NCI-H1930 (cell line): ENCODE measurements at places on chromosomes 1 and 21.

- no peak for DNase-seq
Observed at GRCh38 chr1:174788981-174789380, 210.8 kb upstream of the CACYBP start.

DNA sequence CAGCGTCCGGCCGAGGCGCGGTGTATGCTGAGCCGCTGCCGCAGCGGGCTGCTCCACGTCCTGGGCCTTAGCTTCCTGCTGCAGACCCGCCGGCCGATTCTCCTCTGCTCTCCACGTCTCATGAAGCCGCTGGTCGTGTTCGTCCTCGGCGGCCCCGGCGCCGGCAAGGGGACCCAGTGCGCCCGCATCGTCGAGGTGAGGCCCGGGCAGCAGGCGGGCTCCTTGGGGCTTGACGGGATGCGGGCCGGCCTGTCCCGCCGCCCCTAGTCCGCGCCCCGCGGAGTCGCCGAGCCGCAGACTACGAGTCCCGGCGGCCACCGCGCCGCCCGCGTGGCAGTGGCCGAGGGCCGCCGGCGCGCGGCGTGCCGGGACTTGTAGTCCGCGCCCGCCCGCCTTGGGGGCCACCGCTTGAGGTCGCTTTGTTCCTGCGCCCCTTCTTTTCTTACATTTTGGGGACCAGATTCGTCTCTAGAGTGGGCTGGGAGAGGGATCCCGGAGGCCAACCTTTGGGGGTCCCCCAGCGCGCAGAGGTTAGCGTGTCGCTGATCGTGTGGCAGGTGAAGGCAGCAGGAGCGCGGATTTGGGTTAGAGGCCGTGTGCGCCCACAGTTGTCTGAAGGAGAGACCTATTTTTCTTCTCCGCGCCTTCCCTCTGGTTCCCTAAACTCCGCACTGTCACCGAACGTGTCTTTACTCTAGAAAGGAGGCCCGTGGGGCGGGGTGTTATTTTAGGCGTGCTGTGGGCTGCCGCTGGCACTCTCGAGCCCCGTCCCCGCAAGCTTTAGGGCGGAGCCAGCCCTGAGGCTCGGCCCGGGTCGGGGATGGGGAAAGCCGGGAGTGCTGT lies 553 bp downstream of the CMPK1 start:
- DNase-seq: peak; percentile 63

GRCh38 chr21:14673649-14674048 lies 127.5 kb upstream of the SAMSN1 start:
- no peak for DNase-seq

DNA sequence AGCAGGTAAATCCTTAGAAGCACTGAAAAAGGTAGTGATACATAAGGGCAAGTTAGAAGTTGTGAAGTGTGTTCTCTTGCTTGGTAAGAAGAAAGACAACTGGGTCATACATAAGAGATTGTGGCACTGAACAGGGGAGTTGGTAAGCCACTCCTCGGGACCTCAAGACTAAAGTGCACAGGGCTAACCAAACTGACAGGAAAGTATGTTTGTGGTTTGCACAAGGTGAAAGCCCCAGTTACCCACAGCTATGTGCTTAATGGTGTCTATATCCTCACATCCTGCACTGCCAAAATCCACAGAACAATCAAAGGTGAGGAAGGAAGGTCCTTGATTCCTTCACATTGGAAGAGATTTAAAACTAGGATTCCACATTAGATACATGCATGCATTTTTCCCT lies 276.5 kb downstream of the DNM3 start:
- DNase-seq: no peak

GRCh38 chr1:41726899-41727748 lies 191.6 kb downstream of the HIVEP3 start:
- no peak for DNase-seq

GRCh38 chr1:203442821-203443220 lies 32.8 kb upstream of the PRELP start:
- no peak for DNase-seq
